ENCODE measurements at places on chromosomes 4 and X. TPM values are rescaled to one million over a fixed set of nuclear protein-coding genes. Genes with fewer than 3 reads are reported as not detected.

The GLRA3 gene
- not detected for total RNA-seq

DNA sequence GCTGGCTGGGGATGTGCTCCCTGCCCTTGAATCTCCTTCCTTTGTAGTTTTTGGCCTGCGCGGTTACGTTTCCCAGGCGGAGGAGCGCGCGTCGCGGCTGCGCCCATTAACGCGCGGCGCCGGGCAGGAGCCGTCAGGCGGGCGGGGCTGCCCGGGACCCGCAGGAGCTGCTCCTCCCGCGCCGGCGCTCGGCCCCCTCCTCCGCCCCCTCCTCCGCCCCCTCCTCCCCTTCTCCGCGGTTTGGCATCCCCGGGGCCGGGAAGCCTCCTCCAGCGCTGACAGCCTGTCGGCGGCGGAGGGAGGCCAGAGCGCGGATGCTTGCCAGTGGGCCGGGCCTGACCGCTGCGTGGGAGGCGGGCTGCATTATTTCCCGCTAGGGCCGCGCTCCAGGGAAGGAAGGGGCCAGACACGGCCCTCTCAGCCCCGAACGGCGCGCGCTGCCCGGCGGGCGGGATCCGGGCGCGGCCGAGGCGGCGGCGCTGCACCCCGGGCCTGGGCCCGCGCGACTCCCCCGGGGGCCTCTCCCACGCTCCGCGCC, at the start of gene DCLK2:
DCLK2 (plus strand) TSS at position 405 of the 538 bp plus-strand sequence. CDS start 583 bp downstream, outside the sequence.
- DNase-seq, result peak; percentile 76

GRCh38 chrX:107654872-107655761, 26.8 kb downstream of the PRPS1 start:
- DNase-seq, result peak; percentile 66

DNA sequence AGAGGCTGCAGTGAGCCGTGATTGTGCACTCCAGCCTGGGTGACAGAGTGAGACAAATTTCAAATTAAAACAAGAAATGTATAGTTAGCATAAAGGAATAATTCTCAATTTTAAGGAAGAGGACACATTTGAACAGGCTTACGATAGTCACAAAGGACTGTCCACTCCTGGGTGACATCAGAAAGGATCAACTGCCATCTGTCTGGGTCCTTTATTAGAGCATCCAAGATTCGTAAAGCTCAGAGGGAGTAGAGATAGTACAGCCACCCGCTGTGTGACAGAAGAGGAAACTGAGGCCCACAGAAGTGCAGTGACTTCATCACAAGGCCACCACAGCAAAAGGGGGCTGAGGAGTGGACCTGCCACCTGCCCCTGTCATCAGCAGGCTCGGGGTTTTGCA, 149.3 kb upstream of the RBPJ start:
- DNase-seq, result no peak

GRCh38 chr4:67198727-67199126, 346.6 kb downstream of the CENPC start:
- DNase-seq, result no peak

DNA sequence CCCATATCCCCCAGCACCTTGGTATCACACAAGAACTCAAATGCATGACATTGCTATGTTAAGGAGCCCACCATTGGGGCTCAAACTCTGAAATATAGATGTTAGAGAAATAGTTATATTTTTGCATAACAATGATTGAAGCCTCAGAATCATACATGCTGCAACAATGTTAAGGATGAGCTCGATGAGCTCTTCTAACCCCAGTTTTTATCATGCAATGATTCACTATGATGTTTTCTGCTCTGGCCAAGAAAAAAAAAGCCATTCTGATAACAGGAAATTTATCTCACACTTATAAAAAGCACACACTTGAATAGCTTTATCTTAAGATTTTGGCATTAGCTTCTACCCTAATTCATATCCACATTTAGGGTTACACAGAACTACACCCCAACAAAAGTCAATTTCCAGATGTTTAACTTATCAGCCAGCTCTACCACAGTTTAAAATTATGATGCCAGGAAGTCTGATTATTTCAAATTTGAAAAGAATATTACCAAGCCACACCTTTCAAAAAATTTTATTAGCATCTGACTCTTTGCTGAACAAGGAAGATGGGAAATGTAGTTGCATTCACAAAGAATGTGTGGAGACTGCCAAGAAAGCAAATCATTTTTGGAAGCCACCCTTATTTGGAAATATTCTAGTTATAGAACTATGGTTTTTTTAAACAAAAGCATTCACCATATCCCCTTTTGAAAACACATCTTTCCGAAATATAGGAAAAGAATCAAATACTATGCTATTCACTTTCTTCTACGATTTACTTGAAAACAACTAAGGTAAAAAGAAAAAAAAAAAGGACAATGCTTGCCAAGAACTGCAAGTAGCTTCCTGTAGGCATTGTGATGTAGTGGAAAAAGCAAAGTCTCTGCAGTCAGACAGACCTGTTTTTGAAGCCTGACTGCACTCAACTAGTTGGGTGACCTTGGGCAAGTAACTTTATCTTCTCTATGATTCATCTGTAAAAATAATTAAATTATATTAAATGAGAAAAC, 100.8 kb upstream of the PLS3 start:
- no peak for DNase-seq

DNA sequence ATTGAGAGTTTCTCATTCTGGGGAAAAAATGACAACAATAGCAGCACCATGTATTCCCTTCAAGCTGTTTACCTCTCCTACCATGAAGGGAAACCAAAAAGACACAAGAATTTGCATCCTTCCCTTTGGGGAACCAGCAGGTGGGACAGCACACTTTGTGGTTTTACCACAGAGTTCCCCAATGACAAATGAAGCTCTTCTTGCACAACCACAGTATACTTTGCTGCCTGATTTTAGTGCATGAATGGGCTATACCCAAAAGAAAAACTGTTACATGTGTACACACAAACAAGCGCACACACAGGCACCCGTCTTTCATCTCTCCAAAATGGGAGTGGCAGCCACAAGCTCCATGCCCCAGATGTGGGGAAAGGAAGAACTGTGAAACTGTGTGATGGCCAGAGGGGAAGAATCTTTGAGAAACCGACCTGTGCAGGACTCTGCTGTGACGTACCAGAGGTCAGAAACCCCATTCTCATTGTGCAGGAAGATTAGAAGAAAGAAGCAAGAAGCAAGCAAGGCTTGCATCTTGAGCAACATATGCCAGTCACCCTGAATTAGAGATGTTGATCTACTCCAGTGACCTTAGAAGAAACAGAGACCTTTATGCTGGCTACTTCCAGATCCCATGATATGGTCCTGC, 2.7 kb upstream of the MAML3 start:
- DNase-seq, result no peak

GRCh38 chr4:177225605-177226004, 84.1 kb upstream of the NEIL3 start:
- DNase-seq, result no peak

DNA sequence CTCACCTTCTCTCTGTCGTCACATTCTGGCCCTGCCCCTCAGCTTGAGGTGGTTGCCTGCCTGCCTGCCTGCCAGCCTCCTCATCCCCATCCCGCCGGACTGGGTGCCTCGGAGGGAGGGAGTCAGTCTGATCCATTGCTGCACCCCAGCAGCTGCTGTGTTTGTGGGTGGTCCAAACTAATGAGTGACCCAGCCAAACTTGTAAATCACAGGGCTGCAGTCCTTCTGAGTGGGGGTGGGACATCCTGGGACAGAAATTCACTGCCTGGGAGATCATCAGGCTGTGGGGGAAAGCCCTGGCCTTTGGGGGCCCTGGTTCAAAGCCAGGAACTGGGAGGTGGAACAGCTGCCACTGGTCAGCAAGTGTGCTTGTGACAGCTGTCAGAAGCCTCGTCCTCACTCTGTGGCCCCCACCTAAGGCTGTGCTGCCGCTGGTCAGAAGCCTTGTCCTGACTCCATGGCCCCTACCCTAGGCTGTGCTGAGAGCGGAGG, 5.6 kb downstream of the GPR78 start:
- DNase-seq, result no peak

DNA sequence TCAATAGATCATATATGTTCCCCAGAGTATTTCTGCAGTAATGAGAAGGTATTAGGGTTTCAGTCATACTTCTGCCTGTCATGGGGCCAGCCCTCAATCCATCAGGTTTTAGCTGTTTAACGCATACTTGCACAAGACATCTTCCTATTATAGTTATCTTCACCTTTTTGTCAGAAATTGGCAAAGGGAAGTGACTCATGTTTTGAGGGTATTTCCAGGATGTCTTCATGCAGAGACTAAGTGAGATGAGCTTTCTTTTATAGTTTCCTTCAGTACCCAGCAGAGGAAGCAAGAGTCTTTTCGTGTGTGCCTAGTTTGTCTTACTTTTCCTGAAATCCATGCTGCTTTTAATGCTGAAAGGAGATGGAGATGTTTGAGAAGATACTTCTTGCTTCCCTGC, 9.5 kb downstream of the CSTF2 start:
- DNase-seq, result no peak

DNA sequence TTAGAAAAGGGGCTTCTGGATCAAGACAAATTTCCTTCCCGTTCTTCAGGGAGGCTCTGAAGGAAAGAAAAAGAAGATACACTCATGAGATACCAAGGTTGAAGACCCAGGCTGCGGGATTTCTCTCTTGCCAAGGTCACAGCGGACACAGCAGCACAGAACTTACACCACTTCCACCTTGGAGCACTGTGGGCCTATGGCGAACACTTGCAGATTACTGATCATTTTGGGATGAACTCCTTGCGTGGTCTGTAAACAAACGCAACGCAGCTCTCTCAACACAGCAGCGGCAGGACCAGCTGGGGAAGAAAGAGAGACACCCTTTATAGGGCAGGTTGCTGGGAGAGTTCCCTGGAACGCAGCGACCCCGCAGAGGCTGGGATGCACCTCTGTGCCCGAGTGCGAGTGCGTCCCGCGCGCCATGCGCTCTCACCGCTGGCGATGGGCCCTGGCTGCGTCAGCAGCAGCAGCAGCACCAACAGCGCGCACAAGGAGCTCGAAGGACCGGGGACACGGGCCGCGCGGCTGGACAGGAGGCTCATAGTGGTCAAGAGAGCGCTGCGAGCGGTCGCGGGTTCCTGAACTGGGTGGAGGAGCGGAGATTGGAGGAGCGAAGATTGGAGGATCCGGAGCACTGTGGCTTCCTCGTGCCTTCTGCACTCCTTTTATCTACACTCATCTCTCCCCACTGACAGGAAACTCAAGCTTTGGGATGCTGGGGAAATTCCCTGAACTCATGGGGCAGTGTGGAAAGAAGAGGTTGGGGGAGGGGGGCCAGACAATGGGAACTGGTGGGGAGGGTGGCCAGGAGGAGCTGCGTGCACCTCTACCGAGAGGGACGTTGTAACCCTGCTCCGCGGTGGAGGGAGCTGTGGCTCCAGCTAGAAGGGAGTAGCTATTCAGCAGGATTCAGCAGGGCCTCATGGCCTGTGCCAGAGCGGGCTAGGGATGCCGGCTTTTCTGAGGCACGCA, at the start of gene CXCL5:
CXCL5 (minus strand) TSS at position 638 of the 972 bp plus-strand sequence; CDS start at position 542, 96 bp downstream.
- DNase-seq, result peak; percentile 51

GRCh38 chr4:183945741-183946140, 40.6 kb downstream of the STOX2 start:
- no peak for DNase-seq

- DNase-seq, result no peak
These were observed 444.1 kb downstream of the BCOR start for GRCh38 chrX:39653691-39654090.
